ENCODE measurements at places on chromosomes 13 and 19. TPM values are rescaled to one million over a fixed set of nuclear protein-coding genes. Genes with fewer than 3 reads are reported as not detected.

- no peak for DNase-seq
These were observed 8.9 kb upstream of the NR2F6 start for GRCh38 chr19:17254636-17255035.

GRCh38 chr13:91572944-91573598, 174.7 kb downstream of the GPC5 start:
- no peak for DNase-seq

DNA sequence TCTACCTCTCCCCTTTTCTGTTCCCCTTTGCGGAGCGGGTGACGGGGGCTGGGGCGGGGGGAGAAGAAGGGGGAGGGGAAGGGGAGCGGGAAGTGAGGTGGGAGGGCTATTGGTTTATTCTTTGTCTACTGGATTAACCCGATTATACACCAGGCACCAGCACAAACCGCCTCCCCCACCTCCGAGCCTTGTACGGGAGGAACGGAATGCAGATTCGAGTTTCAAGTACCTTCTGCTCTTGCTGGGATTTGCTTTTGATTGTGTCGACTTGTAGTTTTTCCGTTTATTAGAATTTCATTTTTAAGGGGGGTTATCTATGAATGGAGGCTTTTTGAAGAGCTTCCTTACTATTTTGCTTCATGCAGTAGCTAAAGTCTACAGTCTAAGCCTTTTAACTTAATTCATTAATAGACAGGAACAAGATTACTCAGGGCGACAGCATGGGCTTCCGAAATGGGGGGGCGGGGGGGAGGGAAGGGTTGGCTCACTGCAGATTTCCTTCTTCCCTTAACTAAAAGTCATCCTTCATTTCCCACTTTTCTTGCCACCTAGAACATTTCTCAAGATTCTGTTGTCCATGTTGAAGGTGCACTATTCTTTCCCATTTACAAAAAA, 937 bp upstream of the SPRY2 start:
- DNase-seq, result no peak

DNA sequence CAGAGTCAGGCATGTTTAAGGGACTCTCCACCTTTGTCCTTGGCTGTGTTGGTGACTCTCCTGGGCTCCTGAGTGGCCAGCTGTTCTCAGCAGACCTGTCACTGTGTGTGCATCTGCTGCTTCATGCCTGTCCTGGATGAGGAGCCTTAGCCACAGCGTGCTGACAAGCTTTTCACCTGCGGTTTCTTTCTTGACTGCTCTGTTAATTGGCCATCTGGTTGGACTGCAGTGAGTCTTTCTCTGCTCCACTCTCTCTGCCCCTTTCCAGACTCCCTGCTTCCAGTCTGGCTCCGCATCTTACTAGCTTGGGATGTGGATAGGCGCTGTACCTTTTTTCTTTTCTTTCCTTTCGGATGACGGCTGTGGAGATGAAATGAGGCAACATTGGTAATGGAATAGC, 38.8 kb downstream of the POLR1D start:
- no peak for DNase-seq

DNA sequence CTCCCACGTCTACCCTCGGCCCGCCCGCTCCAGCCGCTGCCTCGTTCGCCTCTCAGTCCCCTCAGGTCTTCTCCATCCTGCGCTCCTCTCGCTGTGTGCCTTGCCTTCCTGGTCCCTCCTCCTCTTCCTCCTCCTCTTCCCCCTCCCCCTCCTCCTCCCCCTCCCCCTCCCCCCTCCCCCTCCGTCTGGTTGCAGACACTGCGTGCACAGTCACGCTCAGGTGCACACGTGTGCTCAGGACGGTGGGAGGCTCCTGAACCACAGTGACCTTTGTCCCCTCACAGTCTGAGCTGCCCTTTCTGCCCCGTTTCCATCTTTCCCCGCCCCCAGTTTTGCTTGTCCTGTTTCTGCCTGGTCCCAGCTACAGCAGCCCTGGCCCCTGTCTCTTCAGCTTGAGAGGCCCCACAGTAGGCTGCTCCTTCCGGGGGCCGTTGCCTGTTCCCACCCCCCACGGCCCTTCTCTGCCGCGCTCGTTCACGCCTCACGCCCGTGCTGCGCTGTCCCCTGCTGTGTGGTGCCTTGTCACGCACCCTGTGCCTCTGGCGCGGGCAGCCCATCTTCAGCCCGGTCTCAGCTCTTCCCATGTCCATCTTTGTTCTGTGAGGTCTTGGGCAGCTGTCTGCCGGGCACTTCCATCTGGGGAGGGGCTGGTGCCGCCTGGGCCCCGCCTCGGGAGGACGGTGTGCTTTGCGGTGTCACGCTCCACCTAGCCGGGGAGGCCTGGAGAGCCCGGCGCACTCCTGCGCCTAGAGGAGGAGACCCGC, 13.8 kb upstream of the RPS15 start:
- no peak for DNase-seq

- DNase-seq, result no peak
These were observed 21.0 kb upstream of the SPRY2 start for GRCh38 chr13:80361883-80362327.

- no peak for DNase-seq
These were observed 748 bp downstream of the RAB4B start for GRCh38 chr19:40778706-40779284.

GRCh38 chr13:26957182-26957581, 196.6 kb upstream of the GPR12 start:
- DNase-seq, result no peak

DNA sequence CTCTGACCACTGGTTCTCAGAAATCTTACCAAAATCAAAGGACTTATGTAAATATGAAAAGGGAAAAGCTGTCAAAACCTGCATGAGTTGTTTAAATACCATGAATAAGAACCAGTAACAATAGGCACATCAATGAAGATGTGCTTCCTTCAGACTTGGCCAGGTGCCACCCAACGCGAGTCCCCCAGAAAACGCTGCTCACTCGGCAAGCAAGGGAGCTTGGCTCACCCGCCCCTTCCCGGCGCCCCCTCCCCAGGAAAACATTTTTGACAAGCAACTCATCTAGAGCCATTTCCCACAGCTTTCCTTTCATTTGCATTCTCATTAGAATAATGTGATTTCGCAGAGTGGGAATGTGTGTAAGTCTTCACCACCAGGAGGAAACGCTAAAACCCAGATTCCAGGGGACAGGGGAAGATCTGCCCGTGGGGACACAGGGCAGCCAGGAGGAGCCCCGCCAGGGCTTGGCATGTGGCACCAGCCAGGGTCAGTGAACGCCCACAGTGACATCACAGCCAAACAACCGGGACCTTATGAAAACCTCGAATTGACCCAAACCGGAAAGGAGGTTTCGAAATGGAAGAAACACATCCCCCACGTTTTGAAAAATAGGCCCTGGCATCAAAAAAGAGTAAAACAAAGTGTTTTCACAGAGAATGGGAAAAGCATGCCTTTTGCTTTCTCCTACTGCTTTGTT, 366.2 kb upstream of the TSHZ3 start:
- no peak for DNase-seq

GRCh38 chr13:43979492-43979891, 99.8 kb downstream of the LACC1 start:
- DNase-seq, result no peak

GRCh38 chr19:38209671-38210457, 14.2 kb downstream of the DPF1 start:
- no peak for DNase-seq

- DNase-seq, result no peak
These were observed 25.0 kb downstream of the GRIN2D start for GRCh38 chr19:48418317-48419064.

GRCh38 chr13:113008851-113009250, 39.8 kb downstream of the MCF2L start:
- no peak for DNase-seq

Gene ZNF525
- 8.1 TPM for total RNA-seq

Gene SF3A2
- 50.4 TPM for total RNA-seq

Gene EPSTI1
- 2.8 TPM for total RNA-seq

Gene ARRDC5
- not detected for total RNA-seq

Gene CABP5
- not detected for total RNA-seq

Gene SLC6A16
- 0.13 TPM for total RNA-seq

Gene VASP
- 189 TPM for total RNA-seq
